ENCODE measurements at places on chromosomes 6 and 20.

DNA sequence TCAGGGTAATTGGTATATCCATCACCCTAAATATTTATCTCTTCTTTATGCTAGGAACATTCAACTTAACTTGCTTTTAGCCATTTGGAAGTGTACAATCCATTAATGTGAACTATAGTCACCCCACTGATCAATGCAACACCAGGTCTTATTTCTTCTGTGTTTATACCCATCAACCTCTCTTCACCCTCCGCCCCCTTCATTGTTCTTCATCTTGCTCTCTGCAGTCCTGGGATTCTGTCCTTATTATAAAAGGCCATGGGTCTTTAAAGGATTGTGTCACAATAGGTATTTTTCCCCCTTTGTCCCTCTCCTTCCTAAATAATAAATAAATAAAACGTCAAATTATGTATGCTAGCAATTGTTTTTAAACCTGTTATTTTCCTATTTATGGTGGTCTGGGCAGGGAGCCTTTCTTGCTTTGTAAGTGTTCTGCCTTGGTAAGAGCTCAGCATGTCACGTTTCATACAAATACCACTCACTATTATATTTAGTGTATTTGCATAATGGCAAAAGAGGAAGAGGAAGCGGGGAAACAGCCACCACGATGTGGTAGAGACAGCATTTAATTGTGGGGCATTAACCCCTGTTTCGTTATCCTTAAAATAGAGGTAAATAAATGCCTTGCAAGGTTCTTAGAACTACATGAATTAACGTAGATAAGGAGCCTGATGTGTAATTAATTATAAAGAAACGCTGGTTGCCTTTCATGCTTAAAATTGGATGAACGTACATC is 1.9 kb downstream of the ABRACL start:
- DNase-seq, result no peak

DNA sequence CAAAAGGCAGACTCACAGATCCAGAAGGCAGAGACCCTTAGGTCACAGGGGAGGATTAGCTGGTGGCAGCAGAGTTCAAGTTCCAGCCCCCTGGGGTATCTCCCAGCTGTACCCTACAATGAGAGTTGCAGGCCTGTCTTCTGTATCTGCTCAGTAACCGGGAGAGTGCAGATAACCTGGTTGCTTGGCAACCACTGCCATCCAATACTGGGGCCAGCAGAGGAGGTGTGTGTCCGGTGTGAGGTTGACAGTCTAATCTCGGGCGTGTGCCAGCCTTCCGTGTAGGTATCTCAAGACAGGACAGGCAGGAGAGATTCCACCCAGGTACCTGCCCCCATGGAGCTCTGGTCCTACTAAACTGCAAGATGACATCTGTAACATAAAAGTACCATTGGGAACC is 56.6 kb upstream of the TBC1D7 start:
- no peak for DNase-seq

DNA sequence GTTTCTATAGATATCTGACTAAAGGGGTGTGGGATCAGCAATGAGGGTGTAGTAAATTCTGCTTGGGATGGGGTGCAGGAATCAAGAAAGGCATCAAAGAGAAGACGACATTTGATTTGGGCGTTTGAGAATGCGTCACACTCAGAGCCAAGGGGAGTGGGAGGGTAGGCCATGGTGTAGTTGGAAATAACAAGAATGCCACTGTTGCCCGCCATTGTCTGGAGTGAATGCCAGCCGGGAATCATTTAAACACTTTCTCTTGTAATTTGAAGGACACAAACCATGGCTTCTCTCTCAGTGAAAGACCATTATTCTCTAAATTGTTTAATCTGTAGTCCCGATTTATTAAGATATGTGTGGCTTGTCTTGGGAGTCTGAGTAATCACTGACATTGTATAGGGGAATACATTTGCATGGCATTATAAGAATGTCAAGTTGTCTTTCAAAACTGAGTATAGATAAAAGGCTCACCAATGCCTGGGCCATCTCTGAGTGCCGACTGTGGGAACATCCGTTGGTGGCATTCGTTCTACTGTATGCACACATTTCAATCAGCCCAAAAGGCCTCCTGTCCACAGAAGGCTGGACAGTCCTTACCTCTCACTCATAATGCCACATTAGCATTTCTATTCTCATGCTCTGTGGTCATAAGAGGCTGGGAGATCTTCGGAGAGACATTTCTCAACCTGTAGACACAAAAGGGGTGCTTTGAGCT is 777.8 kb downstream of the KIF16B start:
- no peak for DNase-seq

GRCh38 chr6:46925563-46926253 is 4.0 kb upstream of the ADGRF5 start:
- DNase-seq, result no peak

- DNase-seq, result no peak
These were observed 12.1 kb downstream of the TBX18 start for GRCh38 chr6:84752118-84752850.

GRCh38 chr20:63568170-63568981 is 5.7 kb downstream of the HELZ2 start:
- no peak for DNase-seq

DNA sequence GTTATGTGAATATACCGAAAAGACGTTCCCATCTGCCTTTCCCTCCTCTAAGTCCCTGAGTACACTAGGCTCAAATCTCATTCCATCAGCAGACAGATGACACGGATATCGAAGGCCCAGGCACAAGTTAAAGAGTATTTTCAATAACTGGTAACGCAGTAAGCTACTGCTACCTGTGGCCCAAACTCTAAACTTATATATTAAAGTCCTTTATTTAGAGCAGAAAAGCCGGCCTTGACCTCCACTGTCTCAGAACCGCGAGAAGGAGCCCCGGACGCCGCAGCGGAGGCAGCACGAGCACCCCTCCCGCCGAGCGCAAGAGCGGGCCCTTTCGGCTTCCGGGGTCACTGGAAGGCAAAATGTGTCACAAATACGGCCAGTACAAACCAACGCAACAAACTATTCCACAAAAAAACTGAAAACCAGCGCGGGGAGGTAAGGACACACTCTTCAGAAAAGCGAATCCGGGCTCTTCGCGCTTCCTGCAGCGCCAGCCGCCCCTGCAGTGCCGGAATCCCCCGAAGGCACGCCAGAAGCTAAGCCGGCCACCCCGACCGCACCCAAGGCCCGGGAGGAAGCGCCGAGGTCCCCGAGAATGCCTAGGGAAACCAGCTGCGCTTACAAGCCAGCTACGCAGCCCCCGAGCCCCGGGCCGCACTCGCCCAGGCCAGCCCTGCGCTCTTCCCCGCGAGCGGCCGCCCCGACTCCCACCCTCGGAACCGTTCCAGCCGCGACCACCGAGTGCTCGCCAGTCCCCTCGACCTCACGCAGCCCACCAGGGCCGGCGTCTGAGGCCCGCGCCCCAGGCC is 681 bp downstream of the DIDO1 start:
- peak; percentile 39 for DNase-seq

DNA sequence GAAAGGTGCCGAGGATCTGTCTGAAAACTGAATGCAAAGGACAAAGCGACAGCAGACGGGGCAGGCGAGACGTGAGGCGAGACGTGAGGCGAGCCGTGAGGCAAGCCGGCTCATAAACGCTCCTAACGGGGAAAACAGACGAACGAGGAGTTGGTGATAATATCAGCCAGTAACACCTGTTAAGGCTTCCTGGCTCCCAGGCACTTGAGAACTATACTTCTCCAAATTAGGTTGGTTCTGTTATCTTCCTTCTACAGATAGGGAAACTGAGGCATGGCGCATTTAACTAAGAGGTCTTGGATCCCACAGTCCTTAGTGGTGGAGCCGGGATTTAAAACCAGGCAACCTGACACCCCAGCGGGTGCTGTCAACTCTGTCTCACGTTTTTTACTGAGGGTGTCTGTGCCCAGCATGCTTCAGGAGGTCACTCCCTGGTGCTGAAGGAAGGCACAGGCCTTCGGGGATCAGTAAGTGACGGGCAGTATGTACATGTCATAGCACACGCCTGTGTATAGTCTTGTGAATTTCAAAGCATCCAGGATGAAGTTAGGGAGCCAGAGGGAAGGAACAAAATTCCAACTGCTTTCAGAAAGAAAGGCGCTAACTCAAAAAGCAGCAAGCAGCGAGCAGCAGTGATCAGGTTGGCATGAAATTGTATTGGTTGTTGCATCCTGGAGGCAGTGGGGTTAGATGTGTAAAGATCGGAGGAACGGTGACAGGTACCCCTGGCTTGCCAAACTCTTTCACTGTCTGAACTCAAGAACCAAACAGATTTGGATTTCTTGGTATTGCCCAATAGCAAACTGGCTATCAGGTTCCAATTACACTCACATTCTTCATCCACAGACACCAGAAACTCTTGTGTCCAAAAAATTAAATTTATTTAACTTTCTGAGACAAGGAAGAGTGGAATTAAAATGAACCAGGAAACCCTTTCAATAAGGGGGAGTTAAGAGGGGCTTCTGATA is 318.7 kb downstream of the THBS2 start:
- no peak for DNase-seq

GRCh38 chr20:51736947-51737346 is 31.2 kb downstream of the ATP9A start:
- DNase-seq, result no peak

DNA sequence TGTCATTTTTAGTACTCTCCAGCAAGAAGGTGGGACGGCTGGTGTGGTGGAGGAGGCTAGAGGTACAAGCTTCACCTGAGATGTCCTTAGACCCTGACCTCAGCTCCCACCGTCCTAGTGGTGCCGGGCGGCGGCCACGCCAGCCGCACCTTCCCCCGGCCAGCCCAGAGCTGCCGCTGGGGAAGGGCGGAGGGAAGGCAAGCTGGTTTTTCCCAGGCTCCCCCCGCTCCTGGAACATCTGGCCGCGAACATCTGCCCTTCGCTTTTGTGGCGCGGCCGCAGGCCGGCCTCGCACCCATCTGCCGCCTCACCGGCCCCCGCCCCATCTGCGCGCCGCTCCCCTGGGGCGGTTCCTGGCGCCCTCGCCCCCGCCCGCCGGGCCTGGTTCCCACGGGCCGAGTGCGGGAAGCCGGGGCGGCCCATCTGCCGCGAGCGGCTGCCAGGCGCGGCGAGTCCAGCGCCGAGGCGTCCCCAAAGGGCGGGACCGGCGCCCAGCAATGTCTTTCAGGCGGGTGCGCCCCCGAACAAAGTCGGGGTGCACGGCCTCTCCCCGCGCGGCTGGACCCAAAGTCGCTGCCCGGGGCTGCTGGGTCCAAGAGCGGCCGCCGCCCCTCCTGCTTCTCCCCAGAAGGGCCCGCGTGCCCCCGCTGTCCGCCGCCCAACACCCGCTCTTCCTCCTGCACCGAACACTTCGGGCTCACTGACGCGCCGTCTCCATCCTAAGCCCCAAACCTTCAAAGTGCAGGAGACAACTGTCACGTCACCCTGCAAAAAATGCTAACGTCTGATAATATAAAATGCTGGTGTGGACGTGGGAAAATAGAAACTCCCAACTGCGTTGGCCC is 17.3 kb upstream of the ID1 start:
- no peak for DNase-seq

DNA sequence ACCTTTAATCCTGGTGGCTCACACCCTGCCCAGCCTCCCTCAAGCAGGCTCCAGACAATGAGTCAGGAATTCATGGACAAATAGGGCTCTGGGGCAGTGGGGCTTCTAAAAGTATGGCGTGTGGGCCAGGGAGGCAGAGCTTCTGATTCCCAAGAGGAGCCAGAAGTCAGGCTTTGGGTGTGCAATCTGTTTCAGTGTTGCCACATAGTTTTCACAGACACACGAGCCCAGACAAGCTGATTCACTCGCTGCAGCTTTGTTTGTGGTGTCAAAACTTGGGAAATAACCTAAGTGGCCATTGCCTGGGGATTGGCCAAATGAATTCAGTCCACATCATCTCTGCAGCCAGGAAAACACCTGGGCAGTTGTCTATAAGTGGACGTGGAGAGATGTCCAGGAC is 9.2 kb downstream of the PEDS1 start:
- no peak for DNase-seq

GRCh38 chr20:46242390-46242789 is 65.9 kb downstream of the CDH22 start:
- no peak for DNase-seq

GRCh38 chr20:58986286-58986967 is 5.4 kb downstream of the NELFCD start:
- DNase-seq, result no peak

DNA sequence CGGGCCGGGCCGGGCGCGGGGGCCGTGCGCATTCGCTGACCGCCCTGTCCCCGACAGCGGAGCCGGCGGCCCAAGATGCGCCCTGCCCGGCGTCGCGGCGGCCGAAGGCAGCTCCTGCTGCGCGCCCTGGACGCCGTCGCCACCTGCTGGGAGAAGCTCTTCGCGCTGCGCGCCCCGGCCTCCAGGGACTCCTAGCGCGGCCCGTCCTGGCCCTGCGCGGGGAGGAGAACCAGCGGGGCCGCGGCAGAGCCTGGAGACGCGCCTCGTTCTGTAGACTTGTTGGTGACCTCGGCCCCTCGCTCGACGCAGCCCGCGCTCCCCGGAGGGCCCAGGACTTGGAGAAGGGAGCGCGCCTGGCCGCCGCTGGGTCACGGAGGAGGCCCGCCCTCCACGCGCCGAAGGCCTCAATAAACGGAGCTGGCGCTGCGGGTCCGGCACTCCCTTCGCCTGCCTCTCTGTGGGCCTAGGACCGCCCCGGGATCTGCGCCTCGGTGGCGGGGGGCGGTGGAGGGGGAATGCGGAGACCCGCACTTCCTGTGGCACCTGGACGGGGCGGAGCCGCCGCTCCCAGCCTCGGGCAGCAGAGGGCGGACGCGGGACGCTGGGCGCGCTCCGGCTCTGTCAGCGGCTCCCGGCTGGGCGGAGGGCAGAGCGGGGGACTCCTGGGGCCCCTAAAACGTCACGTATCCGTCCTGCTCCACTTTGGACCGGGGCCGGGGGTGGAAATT is 2.7 kb downstream of the C20orf204 start:
- peak; percentile 78 for DNase-seq

- DNase-seq, result no peak
These were observed 182.2 kb upstream of the RREB1 start for GRCh38 chr6:6925391-6926164.

GRCh38 chr6:28693751-28694443 is 168.2 kb downstream of the GPX5 start:
- no peak for DNase-seq

Data from stimulated activated CD4-positive, alpha-beta T cell treated with anti-CD3 and anti-CD28 coated beads, Interleukin-12 subunit alpha, Interleukin-12 subunit beta, amount 100 ng/mL, for 4 hours (primary cell).